ENCODE measurements at places on chromosomes 1 and 21. TPM values are rescaled to one million over a fixed set of nuclear protein-coding genes. Genes with fewer than 3 reads are reported as not detected.

DNA sequence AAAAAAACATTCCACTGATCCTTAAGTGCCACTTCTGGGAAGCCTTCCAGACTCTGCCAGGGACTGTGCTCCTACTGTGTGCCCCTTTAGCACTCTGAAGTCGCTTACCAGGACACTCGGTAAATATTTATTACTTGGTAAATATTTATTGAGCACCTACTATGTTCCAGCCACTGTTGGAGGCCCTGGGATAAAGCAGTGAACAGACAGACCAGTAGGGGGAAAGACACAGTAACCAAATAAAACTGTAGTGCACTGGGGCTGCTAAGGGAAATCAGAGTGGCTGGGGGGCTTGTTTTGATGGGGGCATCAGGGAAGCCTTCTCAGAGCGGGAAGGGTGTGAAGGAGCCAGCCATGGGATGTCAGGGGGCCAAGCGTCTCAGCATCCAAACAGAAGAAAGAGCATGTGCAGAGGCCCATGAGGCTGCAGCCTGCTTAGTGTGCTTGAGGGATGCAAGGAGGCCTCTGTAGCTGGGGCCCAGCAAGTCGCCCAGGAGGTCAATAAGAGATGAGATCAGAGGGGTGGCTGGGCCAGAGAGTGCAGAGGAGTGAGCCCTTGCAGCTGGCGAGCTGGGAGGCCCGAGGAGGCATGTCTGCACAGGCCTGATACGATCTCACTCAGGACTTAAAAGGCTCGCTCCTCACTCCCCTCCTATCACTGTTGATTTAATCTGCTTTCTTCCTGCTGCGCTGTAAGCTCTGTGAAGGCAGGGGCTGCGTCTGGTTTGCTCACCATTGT, 28.6 kb downstream of the KAZN start:
- no peak for DNase-seq
- H3K4me1 ChIP-seq: peaks cover 3% of the 10 kb centered on the region
- no peaks in the 10 kb centered on the region for H3K36me3 ChIP-seq
- H3K27ac ChIP-seq: no peak overlapping the region
- no peak overlapping the region for H3K4me3 ChIP-seq

The DENND2C gene
- 4.1 TPM for total RNA-seq

DNA sequence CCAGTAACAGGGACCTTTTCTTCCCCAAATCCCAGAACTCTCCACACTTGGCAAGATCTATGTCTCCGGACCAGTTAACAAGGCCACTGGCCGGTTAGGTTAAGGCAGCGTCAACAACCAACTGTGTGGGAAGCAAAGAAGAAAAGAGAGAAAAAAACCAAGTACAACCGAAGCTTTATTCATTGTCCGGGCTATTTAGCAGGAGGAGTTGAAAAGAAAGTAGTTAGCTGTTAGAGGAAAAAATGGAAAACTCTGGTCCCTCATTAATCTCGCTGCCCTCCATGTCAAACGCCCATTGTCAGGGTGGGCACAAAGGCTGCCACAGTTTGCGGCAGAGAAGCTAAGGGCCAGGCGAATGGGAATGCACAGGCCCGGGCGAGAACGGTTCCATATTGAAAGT, 49.3 kb upstream of the GRIK3 start:
- no peak overlapping the region for H3K4me3 ChIP-seq
- DNase-seq: no peak
- no peaks in the 10 kb centered on the region for H3K27me3 ChIP-seq

The TCHHL1 gene
- not detected for total RNA-seq

- H3K27me3 ChIP-seq: no peaks in the 10 kb centered on the region
- no peak for DNase-seq
These were observed 37.1 kb upstream of the USP25 start for GRCh38 chr21:15692711-15693110.

- no peaks in the 10 kb centered on the region for H3K36me3 ChIP-seq
- DNase-seq: no peak
- H3K27me3 ChIP-seq: no peaks in the 10 kb centered on the region
- no peak overlapping the region for H3K4me3 ChIP-seq
- peaks cover 7% of the 10 kb centered on the region for H3K4me1 ChIP-seq
These were observed 36.9 kb upstream of the C1orf105 start for GRCh38 chr1:172383536-172383935.

GRCh38 chr1:155051777-155052398, 772 bp downstream of the ADAM15 start:
- no peak overlapping the region for H3K27ac ChIP-seq
- peak overlapping the region; percentile 45 for H3K4me3 ChIP-seq
- DNase-seq: no peak
- H3K4me1 ChIP-seq: peaks cover 5% of the 10 kb centered on the region
- H3K36me3 ChIP-seq: no peaks in the 10 kb centered on the region

DNA sequence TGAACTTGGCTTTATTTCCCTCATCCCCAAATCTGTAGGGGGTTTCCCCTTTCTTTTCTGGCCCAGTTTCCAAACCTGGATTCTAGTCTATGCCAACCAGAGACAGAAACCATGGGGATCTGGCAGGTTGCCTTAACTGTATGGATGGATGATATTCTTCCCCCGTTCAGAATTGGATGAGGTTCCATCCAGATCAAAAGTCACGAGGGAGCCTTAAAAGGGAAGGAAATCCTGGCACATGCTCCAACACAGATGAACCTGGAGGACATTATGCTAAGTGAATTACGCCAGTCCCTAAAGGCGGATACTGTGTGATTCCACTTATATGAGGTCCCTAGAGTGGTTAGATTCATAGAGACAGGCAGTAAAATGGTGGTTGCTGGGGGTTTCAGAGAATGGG, 124.4 kb downstream of the HUNK start:
- no peak for DNase-seq
- peaks cover 9% of the 10 kb centered on the region for H3K36me3 ChIP-seq
- no peaks in the 10 kb centered on the region for H3K4me1 ChIP-seq
- no peak overlapping the region for H3K4me3 ChIP-seq

GRCh38 chr1:11982010-11982392, 1.8 kb downstream of the MFN2 start:
- DNase-seq: no peak
- peaks cover 5% of the 10 kb centered on the region for H3K4me1 ChIP-seq
- no peak overlapping the region for H3K27ac ChIP-seq
- H3K27me3 ChIP-seq: no peaks in the 10 kb centered on the region
- H3K36me3 ChIP-seq: peaks cover 9% of the 10 kb centered on the region

- no peaks in the 10 kb centered on the region for H3K36me3 ChIP-seq
- no peak overlapping the region for H3K27ac ChIP-seq
- peaks cover 23% of the 10 kb centered on the region for H3K27me3 ChIP-seq
- H3K4me1 ChIP-seq: 0 out of 2 replicates have a peak, but pooled peaks cover 3% of the 10 kb centered on the region
- H3K4me3 ChIP-seq: no peak overlapping the region
These were observed 265.4 kb downstream of the FOXD2 start for GRCh38 chr1:47703156-47703825.

GRCh38 chr1:147243228-147243685, 773 bp downstream of the CHD1L start:
- H3K27me3 ChIP-seq: no peaks in the 10 kb centered on the region
- no peak for DNase-seq
- no peaks in the 10 kb centered on the region for H3K4me1 ChIP-seq
- peak overlapping the region; percentile 53 for H3K4me3 ChIP-seq
- H3K36me3 ChIP-seq: no peaks in the 10 kb centered on the region
- peak overlapping the region; percentile 76 for H3K27ac ChIP-seq

DNA sequence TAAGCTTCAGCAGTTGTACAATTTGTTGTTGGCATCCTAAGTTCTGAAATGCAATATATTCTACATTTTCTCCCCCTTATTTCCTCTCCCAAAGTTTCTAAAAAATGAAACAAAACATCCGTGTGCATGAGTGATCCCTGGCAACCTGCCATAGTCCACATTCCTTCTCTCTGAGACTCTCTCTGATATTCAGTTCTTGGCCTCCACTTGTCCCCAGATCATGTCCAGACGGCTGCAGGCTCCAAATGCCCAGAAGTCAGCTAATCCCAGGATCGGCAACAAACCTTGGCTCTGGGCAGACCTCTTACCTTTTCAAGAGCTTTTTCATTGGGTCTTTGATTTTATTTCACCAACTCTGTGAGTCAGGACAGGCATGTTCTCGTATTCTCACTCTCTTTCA, 187.8 kb downstream of the ETS2 start:
- DNase-seq: no peak
- no peak overlapping the region for H3K4me3 ChIP-seq
- no peaks in the 10 kb centered on the region for H3K36me3 ChIP-seq
- H3K27me3 ChIP-seq: no peaks in the 10 kb centered on the region
- H3K27ac ChIP-seq: no peak overlapping the region

GRCh38 chr1:159802111-159802510, at the start of gene FCRL6:
Gene FCRL6, plus strand, starts transcription at chr1:159802360. Its CDS starts 65 bp downstream, at chr1:159802425.
- no peaks in the 10 kb centered on the region for H3K27me3 ChIP-seq
- no peaks in the 10 kb centered on the region for H3K4me1 ChIP-seq
- H3K36me3 ChIP-seq: no peaks in the 10 kb centered on the region
- no peak for DNase-seq
- no peak within 1 kb of the TSS for H3K27ac ChIP-seq
- no peak within 1 kb of the TSS for H3K4me3 ChIP-seq

The PRRX1 gene
- total RNA-seq: not detected

GRCh38 chr1:228989676-228989991, 254.4 kb downstream of the RHOU start:
- DNase-seq: no peak
- H3K4me1 ChIP-seq: peaks cover 6% of the 10 kb centered on the region
- no peak overlapping the region for H3K4me3 ChIP-seq
- H3K36me3 ChIP-seq: no peaks in the 10 kb centered on the region
- H3K27me3 ChIP-seq: no peaks in the 10 kb centered on the region
- no peak overlapping the region for H3K27ac ChIP-seq

The ODF2L gene
- total RNA-seq: 30.8 TPM

DNA sequence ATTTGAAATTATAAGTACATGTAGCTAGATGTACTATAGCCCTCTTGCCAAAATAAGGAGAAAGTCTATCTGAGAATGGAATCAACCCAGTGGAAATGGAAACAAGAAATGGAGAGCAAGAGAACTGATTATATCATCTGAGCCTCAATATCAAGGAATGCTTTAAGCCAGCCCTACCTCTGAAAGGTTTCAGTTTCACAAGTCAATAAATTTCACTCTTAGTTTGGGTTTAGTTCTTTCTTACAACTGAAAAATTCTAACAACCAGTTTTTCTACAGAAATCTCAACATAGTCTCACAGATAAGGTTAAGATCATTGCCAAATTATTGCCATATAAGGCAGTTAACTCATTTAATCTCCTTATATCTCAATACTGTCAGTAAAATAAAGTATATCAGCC, 80.0 kb downstream of the EPS15 start:
- H3K27me3 ChIP-seq: no peaks in the 10 kb centered on the region
- H3K36me3 ChIP-seq: no peaks in the 10 kb centered on the region
- no peak overlapping the region for H3K4me3 ChIP-seq
- DNase-seq: no peak
- no peak overlapping the region for H3K27ac ChIP-seq

The PDC gene
- not detected for total RNA-seq

The APOBEC4 gene
- not detected for total RNA-seq

The ANKRD34A gene
- total RNA-seq: 0.20 TPM

DNA sequence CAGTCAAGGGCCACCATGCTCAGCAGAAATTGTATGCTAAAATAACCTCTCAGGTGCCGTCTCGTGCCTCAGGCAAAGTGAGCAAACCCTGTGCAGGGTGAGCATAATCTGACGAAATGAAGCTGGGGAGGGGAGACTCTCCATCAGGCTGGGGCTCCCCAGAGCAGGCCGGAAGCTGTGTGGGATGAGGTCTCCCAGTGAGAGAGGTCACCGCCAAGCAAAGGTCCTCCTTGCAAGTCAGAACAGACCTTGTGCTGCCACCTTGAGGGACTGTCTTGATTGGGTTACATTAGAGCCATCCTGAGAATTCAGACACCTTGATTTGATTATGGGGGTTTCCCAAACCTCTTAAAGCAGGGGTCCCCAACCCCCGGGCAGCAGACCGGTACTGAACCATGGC, 64.2 kb downstream of the ZNF684 start:
- no peak overlapping the region for H3K4me3 ChIP-seq
- H3K4me1 ChIP-seq: no peaks in the 10 kb centered on the region
- DNase-seq: no peak
- H3K36me3 ChIP-seq: no peaks in the 10 kb centered on the region
- H3K27ac ChIP-seq: no peak overlapping the region
- no peaks in the 10 kb centered on the region for H3K27me3 ChIP-seq

- no peaks in the 10 kb centered on the region for H3K36me3 ChIP-seq
- DNase-seq: no peak
- H3K27ac ChIP-seq: no peak overlapping the region
- H3K4me1 ChIP-seq: no peaks in the 10 kb centered on the region
- no peaks in the 10 kb centered on the region for H3K27me3 ChIP-seq
These were observed 216.6 kb upstream of the EDN2 start for GRCh38 chr1:41700986-41701535.

DNA sequence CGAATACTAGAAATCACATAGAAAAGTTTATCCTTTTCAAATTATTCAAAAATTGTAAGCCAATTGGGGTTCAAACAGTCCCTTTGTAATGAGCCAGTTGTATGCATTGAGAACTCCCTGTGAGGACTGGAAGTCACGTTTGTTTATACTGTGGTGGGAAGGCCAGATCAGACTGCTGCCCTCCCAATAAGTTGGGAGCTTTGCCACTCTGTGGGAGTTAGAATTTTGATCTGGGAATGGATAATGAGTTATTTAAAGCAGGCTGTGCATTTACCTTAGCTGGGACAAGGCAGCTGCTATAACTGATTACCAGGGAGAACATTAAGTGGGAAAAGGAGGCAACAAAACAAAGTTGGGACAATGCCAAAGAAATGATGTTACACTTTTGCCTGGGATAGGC, 178.8 kb downstream of the SDCCAG8 start:
- H3K36me3 ChIP-seq: no peaks in the 10 kb centered on the region
- no peaks in the 10 kb centered on the region for H3K4me1 ChIP-seq
- DNase-seq: no peak
- no peaks in the 10 kb centered on the region for H3K27me3 ChIP-seq

- no peaks in the 10 kb centered on the region for H3K36me3 ChIP-seq
- no peak overlapping the region for H3K4me3 ChIP-seq
- H3K27ac ChIP-seq: no peak overlapping the region
- H3K4me1 ChIP-seq: peaks cover 11% of the 10 kb centered on the region
- DNase-seq: peak; percentile 66
These were observed 33.4 kb upstream of the TENT5B start for GRCh38 chr1:27045973-27046558.

The MPL gene
- not detected for total RNA-seq

The LCE1A gene
- not detected for total RNA-seq

DNA sequence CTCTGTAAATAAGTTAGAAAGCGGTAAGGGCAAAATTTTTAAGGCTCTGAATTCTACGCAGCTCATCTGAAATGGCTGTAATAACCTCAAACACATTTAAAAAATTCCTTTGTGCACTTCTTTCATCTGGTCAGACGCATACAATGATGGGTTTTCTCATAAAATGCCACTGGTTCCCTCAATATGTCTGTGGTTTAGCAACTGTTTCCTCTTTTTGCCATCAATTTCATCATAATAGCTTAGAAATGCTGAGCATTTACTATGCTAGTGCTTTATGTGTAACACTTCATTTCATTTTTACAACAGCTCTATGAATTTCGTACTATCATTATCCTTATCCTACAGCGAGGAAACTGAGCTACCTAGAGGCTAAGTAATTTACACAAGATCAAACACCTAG, 35.3 kb upstream of the DMRTA2 start:
- H3K4me1 ChIP-seq: peaks cover under 1% of the 10 kb centered on the region
- no peak overlapping the region for H3K27ac ChIP-seq
- DNase-seq: no peak

GRCh38 chr21:33901412-33902288, 14.0 kb downstream of the ATP5PO start:
- H3K4me1 ChIP-seq: no peaks in the 10 kb centered on the region
- H3K27me3 ChIP-seq: no peaks in the 10 kb centered on the region
- no peak overlapping the region for H3K4me3 ChIP-seq
- peaks cover 29% of the 10 kb centered on the region for H3K36me3 ChIP-seq

- H3K4me3 ChIP-seq: no peak overlapping the region
- H3K36me3 ChIP-seq: no peaks in the 10 kb centered on the region
- H3K4me1 ChIP-seq: no peaks in the 10 kb centered on the region
- H3K27ac ChIP-seq: no peak overlapping the region
- no peaks in the 10 kb centered on the region for H3K27me3 ChIP-seq
These were observed 26.5 kb upstream of the MRPS6 start for GRCh38 chr21:34046917-34047316.

GRCh38 chr1:151596166-151596953, 15.5 kb upstream of the SNX27 start:
- peaks cover 2% of the 10 kb centered on the region for H3K4me1 ChIP-seq
- no peak overlapping the region for H3K4me3 ChIP-seq

All from H1 (cell line).